Renal cortex interstitium (tissue), 15 donors: ENCODE measurements at places on chromosomes 3 and 15.
A peak's percentile ranks its signal among the peaks of the same experiment; 100 is the strongest.

GRCh38 chr3:111949712-111950111 is 29.1 kb upstream of the ABHD10 start:
- DNase-seq: no peak

DNA sequence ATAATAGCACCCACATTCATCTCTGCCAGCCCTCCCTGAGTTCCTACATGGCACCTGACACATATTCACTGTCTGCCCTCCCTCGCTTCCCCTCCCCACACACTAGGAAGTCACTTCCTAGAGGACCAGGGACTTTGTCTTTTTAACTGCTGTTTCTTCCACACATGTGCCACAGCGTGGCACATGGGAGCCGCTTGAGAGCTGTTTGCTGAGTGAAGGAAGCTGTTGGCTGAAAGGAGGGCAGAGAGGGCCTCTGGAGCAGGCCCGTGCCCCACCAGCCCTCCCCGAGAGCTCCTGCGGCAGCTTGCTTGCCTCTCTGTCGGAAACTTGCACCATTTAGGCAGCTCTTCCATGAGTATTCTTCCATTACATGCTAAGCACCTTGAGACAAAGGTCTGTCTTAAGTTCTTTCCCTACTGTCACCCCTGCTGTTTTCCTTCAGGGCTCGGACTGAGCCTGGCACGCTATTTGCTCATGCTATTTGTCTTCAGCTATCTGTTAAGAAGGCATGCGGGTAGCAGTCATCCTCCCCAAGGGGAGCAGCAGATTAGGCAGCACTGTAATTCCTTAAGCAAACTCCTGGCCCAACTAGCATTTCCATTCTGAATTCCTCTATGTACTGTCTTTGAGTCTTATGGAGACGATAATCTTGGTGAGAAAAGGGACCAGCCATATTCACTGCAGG is 72.2 kb downstream of the CACNA1D start:
- DNase-seq: no peak

GRCh38 chr3:169993761-169994160 is 27.2 kb downstream of the SEC62 start:
- no peak for DNase-seq

- no peak for DNase-seq
Observed at GRCh38 chr3:8499181-8499611, 2.4 kb upstream of the LMCD1 start.

DNA sequence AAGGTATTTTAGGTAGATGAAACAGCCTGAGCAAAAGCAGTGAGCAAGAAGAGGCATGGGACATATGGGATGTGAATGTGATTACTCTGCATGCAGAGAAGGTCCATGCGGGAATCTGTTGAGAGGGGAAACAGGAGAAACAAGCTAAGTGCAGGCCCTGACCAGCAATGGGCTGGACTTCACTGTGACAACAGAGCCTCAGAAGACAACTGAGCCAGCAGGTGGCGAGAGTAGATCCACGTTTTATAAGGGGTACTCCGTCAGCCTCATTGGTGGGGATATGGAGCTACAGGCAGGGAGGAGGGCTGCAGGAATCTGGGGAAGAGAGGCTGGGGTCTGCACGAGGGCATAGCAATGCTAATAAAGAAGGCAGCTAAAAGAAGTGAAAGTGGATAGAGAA is 405.9 kb upstream of the LMCD1 start:
- DNase-seq: no peak

DNA sequence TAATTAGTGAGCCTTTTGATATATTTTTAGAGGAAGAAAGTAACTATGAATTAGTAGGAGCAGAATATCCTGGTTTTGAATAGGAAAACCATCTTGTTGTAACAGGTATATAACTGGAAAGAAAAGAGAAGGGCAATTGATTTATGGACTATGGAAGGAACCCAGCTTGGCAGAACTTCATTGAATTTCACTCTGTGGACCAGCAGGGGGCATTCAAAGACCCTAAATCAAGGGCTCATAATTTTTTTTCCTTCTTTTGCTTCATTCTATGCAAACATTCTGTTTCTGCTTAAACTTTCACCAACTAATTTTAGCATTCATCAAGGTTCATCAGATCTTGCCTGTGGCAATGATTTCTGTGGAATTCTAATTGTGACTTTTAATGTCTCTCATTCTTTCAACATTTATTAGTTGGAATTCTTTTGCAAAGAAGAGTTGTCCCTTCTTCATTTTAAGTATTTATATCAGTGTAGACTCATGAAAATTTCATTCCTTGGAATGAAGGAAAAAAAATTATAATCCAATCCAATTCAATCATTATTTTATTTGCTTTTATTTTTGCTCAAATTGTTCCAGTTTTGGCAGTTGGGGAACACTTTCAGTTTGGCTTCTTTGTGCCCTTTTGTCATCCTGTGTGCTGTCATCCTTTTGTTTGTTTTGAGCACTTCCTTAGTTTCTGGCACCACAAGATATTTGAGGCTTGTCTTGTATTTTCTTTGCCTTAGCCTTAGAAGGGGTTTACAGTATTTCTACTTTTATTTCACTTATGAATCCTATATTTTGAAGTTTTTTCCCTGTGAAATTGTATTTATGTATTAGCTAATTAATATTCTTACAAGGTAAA is 30.4 kb downstream of the NXPE3 start:
- DNase-seq: peak; percentile 37
